ENCODE measurements at places on chromosomes 4 and X. TPM values are rescaled to one million over a fixed set of nuclear protein-coding genes. Genes with fewer than 3 reads are reported as not detected.

BCAP31 gene
- total RNA-seq, result 121 TPM

- DNase-seq, result no peak
- no peak overlapping the region for H3K27ac ChIP-seq
- H3K4me3 ChIP-seq, result no peak overlapping the region
- no peaks in the 10 kb centered on the region for H3K27me3 ChIP-seq
- peaks cover 32% of the 10 kb centered on the region for H3K4me1 ChIP-seq
- peaks cover 67% of the 10 kb centered on the region for H3K36me3 ChIP-seq
Measured at GRCh38 chr4:1727117-1728031, 6.1 kb downstream of the TACC3 start.

- DNase-seq, result no peak
- H3K27me3 ChIP-seq, result no peaks in the 10 kb centered on the region
- no peak overlapping the region for H3K27ac ChIP-seq
- H3K4me1 ChIP-seq, result no peaks in the 10 kb centered on the region
- H3K36me3 ChIP-seq, result no peaks in the 10 kb centered on the region
Measured at GRCh38 chrX:135397652-135398051, 24.1 kb upstream of the SMIM10L2A start.

DNA sequence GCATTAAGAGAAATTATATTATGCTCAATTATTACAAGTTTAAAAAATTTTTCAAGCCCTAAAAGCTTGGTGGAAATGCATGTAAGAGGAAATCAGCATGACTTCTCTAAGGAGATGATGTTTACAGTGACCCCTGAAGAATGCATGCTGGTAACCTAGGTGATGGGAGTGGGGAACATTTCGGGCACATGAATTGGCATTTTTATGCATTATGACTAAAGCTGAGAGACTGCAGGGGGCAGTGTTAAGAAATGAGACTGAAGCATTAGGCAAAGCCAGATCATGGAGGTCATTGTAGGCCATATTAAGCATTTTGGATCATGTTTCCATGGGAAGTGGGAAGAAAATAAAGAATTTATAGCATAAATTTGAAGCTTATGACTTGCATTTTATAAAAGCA is 421.3 kb downstream of the FAT4 start:
- DNase-seq, result no peak
- H3K27me3 ChIP-seq, result no peaks in the 10 kb centered on the region
- H3K4me1 ChIP-seq, result no peaks in the 10 kb centered on the region

GRCh38 chr4:175035905-175036304 is 117.7 kb downstream of the ADAM29 start:
- no peaks in the 10 kb centered on the region for H3K27me3 ChIP-seq
- H3K27ac ChIP-seq, result no peak overlapping the region
- H3K4me1 ChIP-seq, result no peaks in the 10 kb centered on the region
- no peaks in the 10 kb centered on the region for H3K36me3 ChIP-seq

GRCh38 chrX:17923546-17923945 is 62.4 kb upstream of the RAI2 start:
- no peaks in the 10 kb centered on the region for H3K4me1 ChIP-seq
- H3K27me3 ChIP-seq, result no peaks in the 10 kb centered on the region
- no peak overlapping the region for H3K27ac ChIP-seq
- DNase-seq, result no peak
- no peaks in the 10 kb centered on the region for H3K36me3 ChIP-seq
- no peak overlapping the region for H3K4me3 ChIP-seq

DNA sequence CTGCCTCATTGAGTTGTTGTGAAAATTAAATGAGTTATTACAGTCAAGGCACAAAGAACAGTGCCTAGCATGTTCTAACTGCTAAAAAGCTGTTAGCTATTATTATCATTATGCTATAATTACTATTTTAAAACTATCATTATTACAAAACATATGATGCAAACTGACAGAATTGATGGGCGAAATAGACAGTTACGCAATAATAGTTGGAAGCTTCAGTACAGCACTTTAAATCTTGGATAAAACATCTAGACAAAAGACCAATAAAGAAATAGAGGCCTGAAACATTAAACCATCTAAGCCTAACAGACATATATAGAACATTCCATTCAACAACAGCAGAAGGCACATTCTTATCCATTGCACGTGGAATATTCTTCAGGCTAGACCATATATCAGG is 73.0 kb downstream of the TAB3 start:
- no peak overlapping the region for H3K4me3 ChIP-seq
- no peaks in the 10 kb centered on the region for H3K36me3 ChIP-seq
- H3K27me3 ChIP-seq, result no peaks in the 10 kb centered on the region
- no peak overlapping the region for H3K27ac ChIP-seq

PLXNA3 gene
- total RNA-seq, result 22.5 TPM

GRCh38 chr4:59455751-59456150 is 1744.4 kb upstream of the ADGRL3 start:
- no peaks in the 10 kb centered on the region for H3K27me3 ChIP-seq
- no peak overlapping the region for H3K27ac ChIP-seq
- no peaks in the 10 kb centered on the region for H3K4me1 ChIP-seq
- H3K4me3 ChIP-seq, result no peak overlapping the region
- DNase-seq, result no peak
- no peaks in the 10 kb centered on the region for H3K36me3 ChIP-seq

MAP9 gene
- total RNA-seq, result 69.6 TPM

Measured in spinal cord (tissue), 10 donors.